ENCODE measurements at places on chromosomes 1 and 21. TPM values are rescaled to one million over a fixed set of nuclear protein-coding genes. Genes with fewer than 3 reads are reported as not detected.

Gene LMNA
- polyA plus RNA-seq, result 726 TPM

Gene SPRR2B
- polyA plus RNA-seq, result not detected

Gene KRTAP11-1
- not detected for polyA plus RNA-seq

Gene PGLYRP3
- not detected for polyA plus RNA-seq

Gene ADORA3
- polyA plus RNA-seq, result not detected

GRCh38 chr1:232249861-232250777 lies 379.8 kb downstream of the SIPA1L2 start:
- no peaks in the 10 kb centered on the region for H3K4me1 ChIP-seq
- H3K27ac ChIP-seq, result no peak overlapping the region
- no peak overlapping the region for H3K4me3 ChIP-seq
- no peak for DNase-seq
- H3K36me3 ChIP-seq, result no peaks in the 10 kb centered on the region
- no peaks in the 10 kb centered on the region for H3K27me3 ChIP-seq

- H3K36me3 ChIP-seq, result no peaks in the 10 kb centered on the region
- no peaks in the 10 kb centered on the region for H3K27me3 ChIP-seq
- H3K4me1 ChIP-seq, result peaks cover 7% of the 10 kb centered on the region
- no peak overlapping the region for H3K4me3 ChIP-seq
- H3K27ac ChIP-seq, result no peak overlapping the region
These were observed 13.8 kb upstream of the ATP1A1 start for GRCh38 chr1:116359060-116359830.

GRCh38 chr1:207956986-207957385 lies 46.1 kb upstream of the CD34 start:
- no peaks in the 10 kb centered on the region for H3K36me3 ChIP-seq
- no peak for DNase-seq
- no peak overlapping the region for H3K4me3 ChIP-seq
- no peak overlapping the region for H3K27ac ChIP-seq

GRCh38 chr1:226351709-226352108 lies 42.7 kb upstream of the LIN9 start:
- H3K4me1 ChIP-seq, result no peaks in the 10 kb centered on the region
- no peaks in the 10 kb centered on the region for H3K27me3 ChIP-seq
- DNase-seq, result no peak
- H3K4me3 ChIP-seq, result no peak overlapping the region
- H3K36me3 ChIP-seq, result no peaks in the 10 kb centered on the region

DNA sequence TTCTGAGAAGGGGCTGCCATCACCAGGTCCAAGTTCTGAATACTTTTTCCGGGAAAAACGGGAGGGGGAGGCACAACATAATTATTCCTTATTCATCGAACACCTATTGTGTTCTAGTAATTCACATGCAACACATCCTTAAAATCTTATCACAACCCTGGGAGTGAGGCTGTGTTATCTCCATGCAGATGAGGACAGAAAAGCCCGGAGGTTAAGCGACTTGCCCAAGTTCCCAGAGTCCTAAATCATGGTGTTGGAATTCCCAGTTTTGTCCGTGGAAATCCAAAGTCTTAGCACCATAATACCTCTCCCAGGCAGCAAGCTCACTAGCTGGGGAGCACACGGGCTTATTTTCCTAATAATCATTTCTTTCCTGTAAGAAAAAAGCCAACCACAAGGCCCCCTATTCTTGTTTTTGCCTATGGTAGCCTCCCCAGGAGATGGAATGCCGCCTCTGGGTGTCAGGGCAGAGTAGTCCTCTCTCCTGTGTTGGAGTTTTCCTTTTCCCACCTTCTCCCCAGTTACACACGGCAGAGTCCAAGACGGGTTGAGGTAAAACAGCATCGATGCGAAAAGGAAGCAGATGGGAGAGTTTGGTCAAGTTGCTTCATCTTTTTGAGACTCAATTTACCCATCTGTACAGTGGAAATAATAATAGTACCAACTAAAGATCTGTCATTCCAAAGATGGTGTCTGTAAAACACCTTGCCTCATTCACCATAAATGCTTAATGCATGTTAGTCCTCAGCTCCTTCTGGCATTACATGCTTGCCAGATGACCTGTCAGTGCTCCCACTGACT lies 228.0 kb upstream of the TMEM51 start:
- peak overlapping the region; percentile 71 for H3K4me3 ChIP-seq
- H3K36me3 ChIP-seq, result no peaks in the 10 kb centered on the region
- peaks cover 11% of the 10 kb centered on the region for H3K4me1 ChIP-seq
- H3K27ac ChIP-seq, result peak overlapping the region; percentile 50
- DNase-seq, result no peak

- peaks cover 5% of the 10 kb centered on the region for H3K36me3 ChIP-seq
- no peak overlapping the region for H3K27ac ChIP-seq
- DNase-seq, result no peak
- no peaks in the 10 kb centered on the region for H3K4me1 ChIP-seq
These were observed 14.7 kb upstream of the MYOG start for GRCh38 chr1:203100516-203100869.

DNA sequence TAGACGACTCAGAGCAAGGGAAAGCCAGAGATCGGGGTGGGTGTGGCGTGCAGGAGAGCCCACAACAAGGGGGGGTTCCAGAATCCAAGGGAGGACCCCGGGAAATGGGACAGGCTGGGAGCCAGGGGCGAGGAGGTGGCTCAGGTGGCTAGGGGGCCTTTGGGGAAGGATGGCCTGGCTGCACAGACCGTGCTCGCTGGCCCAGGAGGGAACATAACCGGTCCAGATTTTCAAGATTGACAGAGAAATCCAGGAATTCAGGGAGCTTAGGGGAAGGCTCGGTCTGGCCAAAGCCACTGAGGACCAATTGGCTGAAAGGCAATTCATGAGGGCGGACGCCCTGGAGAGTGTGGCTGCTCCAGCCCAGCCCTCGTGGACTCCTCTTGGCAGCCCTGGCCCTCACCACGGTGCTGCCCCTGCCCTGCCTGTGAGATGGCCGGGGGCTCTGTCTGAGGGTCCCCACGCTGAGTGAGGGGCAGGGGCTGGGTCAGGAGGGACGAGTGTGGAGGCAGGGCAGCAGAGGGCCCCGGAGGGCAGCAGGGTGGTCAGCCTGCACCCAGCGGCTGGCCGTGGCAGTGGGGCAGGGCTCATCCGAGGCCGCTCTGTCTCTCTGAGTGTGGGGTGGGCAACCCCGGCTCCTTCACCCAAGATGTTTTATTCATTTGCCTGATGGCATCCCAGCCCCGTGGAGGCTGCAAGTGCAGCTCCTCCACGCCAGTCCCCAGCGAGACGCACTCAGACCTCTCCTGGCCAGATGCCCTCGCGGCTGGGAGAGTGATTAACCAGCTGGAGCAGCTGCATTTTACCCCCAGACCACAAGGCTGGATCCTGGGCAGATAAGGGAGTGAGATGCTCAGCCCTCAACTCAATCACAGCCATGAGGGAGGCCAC lies 5.6 kb upstream of the LRRC3 start:
- peak; percentile 91 for DNase-seq
- H3K4me1 ChIP-seq, result peaks cover 30% of the 10 kb centered on the region
- no peak overlapping the region for H3K27ac ChIP-seq
- H3K36me3 ChIP-seq, result no peaks in the 10 kb centered on the region
- peaks cover 13% of the 10 kb centered on the region for H3K27me3 ChIP-seq

GRCh38 chr1:54781023-54781723 lies 16.9 kb upstream of the PARS2 start:
- H3K4me1 ChIP-seq, result peaks cover 7% of the 10 kb centered on the region
- no peak overlapping the region for H3K4me3 ChIP-seq
- no peaks in the 10 kb centered on the region for H3K36me3 ChIP-seq
- no peak overlapping the region for H3K27ac ChIP-seq
- no peaks in the 10 kb centered on the region for H3K27me3 ChIP-seq
- DNase-seq, result no peak

GRCh38 chr1:39825432-39825941 lies 36.8 kb upstream of the BMP8B start:
- no peak overlapping the region for H3K4me3 ChIP-seq
- H3K4me1 ChIP-seq, result peaks cover 8% of the 10 kb centered on the region
- no peaks in the 10 kb centered on the region for H3K27me3 ChIP-seq
- no peak for DNase-seq

- DNase-seq, result peak; percentile 97
- peak within 1 kb of the TSS; percentile 54 for H3K27ac ChIP-seq
- H3K36me3 ChIP-seq, result peaks cover 31% of the 10 kb centered on the region
- no peaks in the 10 kb centered on the region for H3K27me3 ChIP-seq
These were observed at the start of the genes JMJD4 and SNAP47 for GRCh38 chr1:227734856-227735538. JMJD4 (minus strand) TSS chr1:227735302; CDS start chr1:227735273, 29 bp downstream. SNAP47 (plus strand) TSS chr1:227735435; CDS start chr1:227747737, 12,302 bp downstream.

GRCh38 chr1:25654109-25654660 lies 37.6 kb downstream of the MAN1C1 start:
- no peaks in the 10 kb centered on the region for H3K36me3 ChIP-seq
- no peak overlapping the region for H3K27ac ChIP-seq
- peaks cover 17% of the 10 kb centered on the region for H3K27me3 ChIP-seq
- DNase-seq, result no peak
- H3K4me3 ChIP-seq, result no peak overlapping the region

GRCh38 chr1:7469255-7469938 lies 301.7 kb upstream of the VAMP3 start:
- H3K36me3 ChIP-seq, result no peaks in the 10 kb centered on the region
- no peak overlapping the region for H3K4me3 ChIP-seq
- DNase-seq, result no peak
- H3K27ac ChIP-seq, result peak overlapping the region; percentile 47
- peaks cover 20% of the 10 kb centered on the region for H3K4me1 ChIP-seq

DNA sequence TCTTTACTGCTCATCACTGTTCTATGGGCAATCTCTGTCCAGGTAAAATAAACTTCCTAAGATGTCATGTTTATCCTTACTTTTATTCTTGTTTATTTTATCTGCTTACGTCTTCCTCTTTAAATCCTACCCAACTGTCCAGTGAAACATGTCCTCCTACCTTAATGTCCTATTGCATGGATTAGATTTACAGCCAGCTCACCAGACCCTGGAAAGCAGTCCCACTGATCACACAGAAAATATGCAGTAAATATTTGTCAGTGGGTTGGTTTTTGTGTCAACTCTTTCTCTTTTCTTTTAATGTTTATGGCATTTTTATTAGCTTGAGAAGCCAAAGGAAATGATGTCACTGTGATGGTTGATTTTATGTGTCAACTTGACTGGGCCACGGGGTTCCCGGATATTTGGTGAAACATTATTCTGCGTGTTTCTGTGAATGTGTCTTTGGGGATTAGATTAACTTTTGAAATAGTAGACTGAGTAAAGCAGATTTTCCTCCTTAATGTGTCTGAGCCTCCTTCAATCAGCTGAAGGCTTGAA lies 258.3 kb downstream of the SRGAP2C start:
- H3K4me3 ChIP-seq, result no peak overlapping the region
- no peaks in the 10 kb centered on the region for H3K4me1 ChIP-seq
- H3K27ac ChIP-seq, result no peak overlapping the region
- H3K36me3 ChIP-seq, result no peaks in the 10 kb centered on the region
- DNase-seq, result no peak
